Fibroblast of skin of right biceps (primary cell): ENCODE measurements at places on chromosomes 6 and 20.
A peak's percentile ranks its signal among the peaks of the same experiment; 100 is the strongest.

DNA sequence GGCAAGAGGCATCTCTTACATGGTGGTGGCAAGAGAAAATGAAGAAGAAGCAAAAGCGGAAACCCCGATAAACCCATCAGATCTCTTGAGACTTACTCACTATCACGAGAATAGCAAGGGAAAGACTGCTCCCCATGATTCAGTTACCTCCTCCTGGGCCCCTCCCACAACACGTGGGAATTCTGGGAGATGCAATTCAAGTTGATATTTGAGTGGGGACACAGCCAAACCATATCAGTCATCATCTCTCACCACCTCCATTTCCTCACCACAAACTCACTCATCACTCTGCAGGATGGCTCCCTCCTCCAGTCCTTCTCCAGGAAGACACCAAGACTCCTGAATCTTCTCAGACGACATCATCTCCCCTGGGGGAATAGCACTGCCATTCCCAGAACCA, 25.8 kb upstream of the SLC16A10 start:
- peak; percentile 88 for DNase-seq

- peak; percentile 9 for DNase-seq
These were observed 294.1 kb downstream of the TFAP2B start for GRCh38 chr6:51112731-51113130.

- no peak for DNase-seq
These were observed 249.2 kb upstream of the RREB1 start for GRCh38 chr6:6858533-6858982.

- DNase-seq: no peak
These were observed 362.0 kb downstream of the CENPW start for GRCh38 chr6:126701676-126702560.

DNA sequence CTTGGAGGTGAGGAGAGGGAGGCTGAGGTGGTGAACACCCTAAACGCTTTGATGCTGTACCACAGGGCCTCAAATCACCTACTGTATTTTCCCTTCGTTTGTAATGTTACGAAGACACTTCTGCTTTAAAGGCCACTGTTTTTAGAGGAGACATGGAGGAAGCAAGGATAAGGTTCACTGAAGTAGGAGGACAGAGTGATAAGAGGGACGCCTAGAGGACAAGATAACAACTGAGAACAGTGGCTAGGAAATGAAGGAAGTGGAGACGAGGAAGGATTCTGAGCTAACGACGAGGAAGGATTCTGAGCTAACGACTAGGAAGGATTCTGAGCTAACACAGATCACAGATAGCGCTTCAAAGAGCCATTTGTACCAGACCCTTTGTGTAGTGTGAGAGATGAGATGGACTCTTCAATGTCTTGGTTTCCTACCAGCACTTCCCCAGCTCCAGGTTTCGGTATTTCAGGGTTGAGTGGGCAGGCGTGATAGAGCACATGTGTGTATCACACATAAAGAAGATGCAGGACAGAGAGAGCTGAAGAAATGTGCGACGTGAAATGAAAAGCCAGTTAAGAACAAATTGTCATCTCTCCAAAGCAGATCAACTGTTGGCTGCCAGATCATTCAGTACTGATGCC, 7.5 kb downstream of the SF3B5 start:
- DNase-seq: no peak

DNA sequence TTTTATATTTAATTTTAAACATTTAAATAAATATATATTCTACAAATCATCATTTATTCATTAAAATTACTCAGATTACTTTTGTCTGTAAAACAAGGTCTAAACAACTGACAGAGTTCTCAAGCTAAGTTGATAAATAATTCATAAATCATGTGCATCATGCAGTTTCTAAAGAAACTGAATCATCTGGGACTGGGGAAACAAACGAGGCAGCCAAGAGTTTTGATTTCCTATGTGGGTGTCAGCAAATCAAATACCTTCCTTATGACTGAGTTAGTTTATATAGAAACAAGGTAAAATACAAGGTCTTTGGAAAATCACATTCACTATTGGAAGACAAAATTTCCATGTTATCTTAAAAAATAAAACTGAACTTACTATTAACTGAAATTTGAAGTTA, 149.9 kb upstream of the BEND6 start:
- peak; percentile 79 for DNase-seq

DNA sequence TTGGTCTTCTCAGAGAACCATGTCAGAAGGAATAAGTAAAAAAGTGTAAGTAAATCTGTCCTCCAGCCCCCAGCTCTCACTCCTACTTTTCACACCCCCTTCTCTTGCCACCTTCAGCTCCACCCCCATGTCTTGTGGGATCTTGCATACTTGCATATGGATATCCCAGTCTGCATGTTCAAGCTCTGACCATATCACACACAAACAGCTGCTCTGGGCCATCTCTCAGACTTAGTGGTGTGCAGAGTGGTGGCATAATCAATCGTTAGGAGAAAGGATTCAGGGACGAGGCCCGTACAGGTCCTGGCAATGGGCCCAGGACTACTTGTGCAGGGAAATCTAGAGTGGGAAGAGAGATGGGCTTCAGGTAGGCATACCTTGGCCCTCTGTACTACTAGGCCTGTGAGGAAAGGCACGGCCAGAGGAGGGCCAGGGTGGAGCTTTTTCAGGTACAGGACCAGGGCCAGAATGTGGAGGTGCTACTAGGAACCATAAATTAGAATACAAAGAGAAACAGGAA, 112.0 kb upstream of the SGK1 start:
- DNase-seq: no peak

- DNase-seq: no peak
These were observed 139.9 kb downstream of the MYB start for GRCh38 chr6:135320721-135321621.

GRCh38 chr6:89547281-89547680, 91.3 kb downstream of the LYRM2 start:
- DNase-seq: no peak

GRCh38 chr20:60851826-60852704, 400.0 kb upstream of the CDH4 start:
- DNase-seq: no peak

GRCh38 chr6:70593118-70593486, 26.4 kb downstream of the SDHAF4 start:
- no peak for DNase-seq

- no peak for DNase-seq
These were observed 8.6 kb downstream of the SULF2 start for GRCh38 chr20:47776639-47777038.

DNA sequence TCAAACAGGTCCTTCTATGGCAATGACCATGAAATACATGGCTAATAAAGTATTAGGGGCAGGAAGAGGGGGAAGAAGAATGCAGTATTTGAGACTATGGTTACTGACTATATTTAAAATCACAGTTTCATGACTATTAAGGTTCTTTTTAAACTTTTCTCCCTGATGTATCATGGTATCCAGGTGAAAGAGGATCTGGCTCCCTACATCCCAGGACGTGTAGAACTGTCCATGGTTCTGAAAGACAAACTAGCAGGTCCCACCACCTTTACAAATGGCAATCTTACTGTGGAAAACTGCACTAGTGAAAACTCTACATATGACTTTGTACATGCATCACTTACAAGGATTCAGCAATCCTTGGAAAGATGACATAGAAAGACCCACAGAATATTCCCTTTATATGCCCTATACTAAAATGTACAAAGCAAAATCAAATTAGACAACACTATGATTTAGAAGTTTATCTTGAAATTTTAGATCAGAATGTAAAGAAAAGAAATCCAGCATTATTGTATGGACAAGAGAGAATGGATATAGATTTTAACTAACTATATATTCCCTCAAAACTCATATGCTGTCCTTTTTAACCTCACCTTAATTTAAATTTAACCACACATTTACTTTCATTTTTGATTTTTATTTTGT, 33.5 kb downstream of the RPP21 start:
- DNase-seq: peak; percentile 10

- DNase-seq: no peak
These were observed 132.0 kb upstream of the ENPP5 start for GRCh38 chr6:46302816-46303215.

GRCh38 chr6:37878150-37878710, 58.7 kb downstream of the ZFAND3 start:
- peak; percentile 54 for DNase-seq

- DNase-seq: no peak
These were observed 101.3 kb downstream of the MYB start for GRCh38 chr6:135282395-135282794.
